Stimulated activated CD8-positive, alpha-beta memory T cell treated with anti-CD3 and anti-CD28 coated beads, Interleukin-2, amount 100 ng/mL, for 1 hour (primary cell): ENCODE measurements at places on chromosomes 1 and 21.

- DNase-seq = no peak
Measured at GRCh38 chr1:184947497-184948256, 26.6 kb downstream of the NIBAN1 start.

GRCh38 chr1:193927550-193927949 lies 741.1 kb upstream of the B3GALT2 start:
- no peak for DNase-seq

- peak; percentile 24 for DNase-seq
Measured at GRCh38 chr1:152479792-152480595, 30.6 kb upstream of the LCE5A start.

- no peak for DNase-seq
Measured at GRCh38 chr1:203481196-203481595, 5.6 kb downstream of the PRELP start.

GRCh38 chr1:105865546-105865945 lies 1190.9 kb upstream of the PRMT6 start:
- no peak for DNase-seq

DNA sequence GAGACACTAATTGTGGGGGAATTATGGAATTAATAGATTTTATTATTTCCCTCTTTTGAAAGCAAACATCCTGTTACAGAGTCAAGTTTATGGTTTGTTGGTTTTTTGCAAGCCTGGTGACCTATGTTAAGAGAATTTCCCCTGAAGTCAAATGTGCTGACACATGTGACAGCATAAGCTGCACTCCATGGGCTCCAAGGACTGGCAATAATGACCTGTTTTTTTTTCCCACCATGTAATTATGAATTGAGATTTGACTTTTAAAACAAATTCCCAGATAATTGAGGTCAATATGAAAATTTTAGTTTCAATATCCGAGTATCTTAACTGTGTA lies 242.5 kb upstream of the SGIP1 start:
- no peak for DNase-seq

GRCh38 chr1:13570924-13571323 lies 12.7 kb upstream of the PDPN start:
- no peak for DNase-seq

DNA sequence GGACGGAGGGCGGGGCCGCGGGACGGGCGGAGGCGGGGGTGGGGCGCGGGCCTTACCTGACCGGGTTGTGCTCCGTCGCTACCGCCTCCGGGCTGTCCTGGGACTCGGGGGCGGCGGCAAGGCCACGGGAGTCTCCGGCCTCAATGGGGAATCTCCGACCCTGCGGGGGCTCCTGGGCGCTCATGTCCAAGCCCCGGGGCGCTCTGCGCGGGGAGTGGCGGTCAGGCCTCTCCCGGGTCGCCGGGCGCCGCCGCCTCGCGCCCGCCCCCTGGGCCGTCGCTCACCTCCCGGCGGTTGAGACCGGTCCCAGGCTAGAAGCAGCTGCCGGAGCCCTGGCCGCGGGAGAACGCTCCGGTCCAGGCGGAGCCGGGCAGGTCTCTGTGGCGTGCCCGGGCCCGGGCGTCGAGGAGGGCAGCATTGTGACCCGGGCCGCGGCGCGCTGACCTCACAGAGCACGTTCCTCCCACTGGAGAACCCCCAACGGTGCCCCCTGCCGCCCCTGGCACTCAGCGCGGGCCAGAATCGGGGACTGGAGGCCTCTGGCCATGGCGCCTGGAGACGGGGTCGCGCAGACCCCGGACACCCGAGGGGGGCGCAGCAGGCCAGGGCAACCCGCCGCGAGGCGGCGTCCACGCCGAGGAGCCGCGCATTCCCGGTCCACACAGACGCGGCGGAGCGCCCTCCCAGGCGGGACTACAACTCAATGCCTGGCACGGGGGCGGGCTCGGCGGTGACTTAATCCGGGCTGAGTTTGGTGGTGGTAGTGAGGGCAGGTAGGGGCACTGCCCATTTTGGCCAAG lies 411 bp downstream of the FAM229A start:
- DNase-seq = no peak

DNA sequence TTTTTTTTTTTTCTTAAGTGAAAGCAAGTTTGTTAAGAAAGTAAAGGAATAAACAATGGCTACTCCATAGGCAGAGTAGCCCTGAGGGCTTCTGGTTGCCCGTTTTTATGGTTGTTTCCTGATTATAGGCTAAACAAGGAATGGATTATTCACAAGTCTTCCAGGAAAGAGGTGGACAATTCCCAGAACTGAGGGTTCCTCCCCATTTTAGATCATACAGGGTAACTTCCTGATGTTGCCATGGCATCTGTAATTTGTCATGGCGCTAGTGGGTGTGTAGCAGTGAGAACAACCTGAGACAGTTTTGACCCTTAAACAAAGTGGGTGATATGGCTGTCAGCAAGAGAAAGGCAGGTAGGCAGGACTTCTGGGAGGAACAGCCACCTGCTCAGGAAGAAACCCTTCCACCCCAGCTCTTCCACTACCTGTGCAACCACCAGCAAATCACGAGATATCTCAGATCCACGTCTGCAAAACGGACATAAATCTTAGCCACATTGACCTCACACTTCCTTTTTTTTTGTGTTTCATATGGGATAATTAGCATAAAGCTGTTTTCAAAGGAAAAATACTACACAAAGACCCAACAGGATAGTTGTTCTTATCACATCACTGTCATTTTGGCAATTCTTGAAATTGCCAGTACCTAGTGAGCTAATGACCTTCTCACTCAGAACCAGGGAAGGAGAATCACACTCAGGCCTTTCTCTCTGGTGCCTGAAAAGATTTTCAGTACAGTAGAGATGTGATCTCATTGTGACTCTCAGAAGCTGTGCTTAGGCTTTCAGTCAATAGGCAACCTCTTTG lies 34.8 kb upstream of the DUSP10 start:
- DNase-seq = no peak

GRCh38 chr1:37861151-37861550 lies 1.8 kb upstream of the MTF1 start:
- no peak for DNase-seq

DNA sequence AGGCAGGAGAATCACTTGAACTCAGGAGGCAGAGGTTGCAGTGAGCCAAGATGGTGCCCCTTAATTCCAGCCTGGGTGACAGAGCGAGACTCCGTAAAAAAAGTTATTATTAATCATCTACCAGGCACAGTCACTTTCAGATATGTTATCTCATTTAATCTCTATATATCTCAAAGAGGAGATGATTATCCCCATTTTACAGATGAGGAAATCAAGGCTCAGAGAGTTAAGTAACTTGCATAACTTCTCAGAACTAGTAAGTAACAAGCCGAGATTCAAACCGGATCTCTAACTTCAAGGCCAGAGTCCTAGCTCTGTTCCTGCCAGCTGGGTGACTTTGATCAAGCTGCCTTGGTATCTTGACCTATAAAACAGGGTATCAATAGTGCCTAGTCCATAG lies 17.5 kb downstream of the DIO1 start:
- DNase-seq = no peak

- DNase-seq = peak; percentile 47
Measured at GRCh38 chr1:10510520-10511493, 36.1 kb downstream of the PEX14 start.

DNA sequence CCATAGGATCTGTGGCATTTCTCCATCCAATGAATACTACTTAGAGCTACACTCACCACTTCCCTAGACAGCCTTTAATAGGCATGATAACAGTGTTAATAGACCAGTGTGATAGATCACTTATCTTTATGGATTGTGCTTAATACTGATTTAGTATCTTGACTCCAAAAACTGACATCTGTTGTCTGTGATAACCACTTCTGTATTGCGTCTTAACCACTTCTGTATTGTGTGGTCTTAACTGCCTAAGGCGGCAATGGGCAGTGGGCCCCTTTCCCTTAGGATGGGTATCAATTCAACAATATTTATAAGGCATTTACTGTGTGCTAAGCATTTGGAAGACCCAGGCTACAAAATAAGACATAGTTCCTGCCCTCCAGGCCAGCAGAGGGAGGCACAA lies 32.0 kb upstream of the RCAN3 start:
- DNase-seq = no peak

GRCh38 chr1:198657550-198658064 lies 18.8 kb downstream of the PTPRC start:
- DNase-seq = no peak

DNA sequence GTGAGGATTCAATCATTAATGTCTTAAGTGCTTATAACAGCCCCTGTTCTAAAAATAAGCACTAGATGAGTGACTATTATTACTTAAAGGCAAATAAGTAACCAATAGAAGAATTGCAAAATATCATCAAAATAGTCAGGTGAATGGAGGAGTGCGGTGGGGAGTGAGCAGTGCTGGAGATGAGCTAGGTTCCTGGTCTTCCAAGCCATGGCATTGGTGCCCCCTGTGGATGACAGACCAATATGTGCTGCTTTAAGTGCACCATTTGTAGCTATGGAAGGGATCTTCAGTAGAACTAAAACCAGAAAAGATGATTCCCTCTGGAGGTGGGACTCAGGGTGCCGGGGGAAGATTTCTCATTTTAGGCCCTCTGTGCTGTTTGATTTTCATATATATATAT lies 46.1 kb upstream of the SLC30A1 start:
- no peak for DNase-seq

DNA sequence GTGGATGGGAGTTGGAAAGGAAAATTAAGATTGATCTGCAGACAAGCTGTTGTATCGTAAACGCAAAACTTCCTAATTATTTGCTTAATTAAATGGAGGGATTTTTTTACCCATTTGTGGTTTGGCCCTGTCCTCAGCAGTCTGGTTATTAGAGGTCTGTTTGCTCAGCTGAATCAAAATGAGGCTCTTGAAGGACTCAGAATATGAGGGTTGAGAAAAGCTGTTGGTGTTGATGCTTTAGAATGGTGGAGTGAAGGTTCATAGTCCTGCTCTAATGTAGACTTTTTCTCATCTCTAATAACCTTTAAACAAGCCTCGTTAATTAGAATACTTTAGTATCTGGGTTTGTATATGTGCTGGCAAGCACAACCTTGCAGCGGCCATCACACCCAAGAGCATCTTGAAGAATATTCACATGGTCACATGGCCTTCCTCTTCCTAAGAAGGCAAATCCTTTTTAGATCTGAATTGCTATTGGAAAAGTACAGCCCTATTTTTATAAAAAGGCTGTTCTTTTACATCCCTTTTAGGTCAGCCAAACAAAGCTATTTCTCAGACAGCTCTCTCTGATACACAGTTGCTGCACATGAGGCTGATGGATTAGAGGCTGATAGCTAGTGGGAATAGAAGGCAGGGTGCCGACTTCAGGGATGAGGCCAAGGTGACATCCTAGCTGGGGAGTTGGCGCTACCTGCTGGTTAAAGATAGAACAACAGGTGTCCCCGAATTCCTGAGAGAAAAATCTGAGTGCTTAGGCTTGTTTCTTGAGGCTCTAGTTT lies 53.8 kb downstream of the MACF1 start:
- peak; percentile 37 for DNase-seq

DNA sequence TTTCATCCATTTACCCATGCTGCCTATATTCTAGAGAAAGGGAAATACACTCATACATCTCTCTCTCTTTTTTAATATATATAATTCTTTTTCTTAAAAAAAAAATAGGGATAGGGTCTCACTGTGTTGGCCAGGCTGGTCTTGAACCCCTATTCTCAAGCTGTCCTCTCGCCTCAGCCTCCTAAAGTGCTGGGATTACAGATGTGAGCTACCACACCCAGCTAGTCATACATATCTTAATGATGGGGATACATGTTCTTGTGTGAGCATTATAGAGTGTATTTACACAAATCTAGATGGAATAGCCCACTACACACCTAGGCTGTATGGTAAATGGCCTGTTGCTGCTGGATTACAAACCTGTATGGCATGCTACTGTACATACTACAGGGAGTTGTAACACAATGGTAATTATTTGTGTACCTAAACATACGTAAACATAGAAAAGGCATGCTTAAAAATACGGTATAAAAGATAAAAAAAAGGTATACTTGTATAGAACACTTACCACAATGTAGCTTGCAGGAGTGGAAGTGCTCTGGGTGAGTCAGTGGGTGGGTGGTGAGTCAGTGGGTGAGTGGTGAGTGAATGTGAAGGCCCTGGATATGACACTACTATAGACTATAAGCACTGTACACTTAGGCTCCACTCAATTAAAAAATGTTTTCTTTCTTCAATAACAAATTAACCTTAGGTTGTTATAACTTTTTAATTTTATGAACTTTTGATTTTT lies 72.9 kb downstream of the IVNS1ABP start:
- peak; percentile 14 for DNase-seq

DNA sequence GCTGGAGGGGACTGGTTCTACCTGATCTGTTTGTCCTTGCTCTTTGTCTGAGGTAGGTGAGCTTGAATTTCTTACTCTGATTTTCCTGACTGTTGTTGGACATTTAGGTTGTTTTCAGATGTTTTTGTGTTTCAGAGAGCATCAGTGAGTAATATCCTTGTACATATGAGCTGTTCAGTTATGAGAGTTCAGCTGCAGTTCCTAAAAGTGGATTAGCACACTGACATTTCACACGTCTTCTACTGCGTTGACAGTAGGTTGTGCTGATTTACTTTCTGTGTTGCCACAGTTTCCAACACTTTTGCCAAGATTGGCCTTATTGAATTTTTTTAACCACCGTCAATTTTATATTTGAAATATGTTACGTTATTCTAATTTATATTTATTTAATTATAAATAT lies 27.7 kb downstream of the CXADR start:
- no peak for DNase-seq
